Activated CD4-positive, alpha-beta T cell treated with anti-CD3 and anti-CD28 coated beads, Interleukin-2, Interleukin-6, amounts not matched to agents 100 ng/mL and 50 ng/mL, durations not matched to agents 16 hours and 8 hours (primary cell): ENCODE measurements at places on chromosomes 1 and 21.

DNA sequence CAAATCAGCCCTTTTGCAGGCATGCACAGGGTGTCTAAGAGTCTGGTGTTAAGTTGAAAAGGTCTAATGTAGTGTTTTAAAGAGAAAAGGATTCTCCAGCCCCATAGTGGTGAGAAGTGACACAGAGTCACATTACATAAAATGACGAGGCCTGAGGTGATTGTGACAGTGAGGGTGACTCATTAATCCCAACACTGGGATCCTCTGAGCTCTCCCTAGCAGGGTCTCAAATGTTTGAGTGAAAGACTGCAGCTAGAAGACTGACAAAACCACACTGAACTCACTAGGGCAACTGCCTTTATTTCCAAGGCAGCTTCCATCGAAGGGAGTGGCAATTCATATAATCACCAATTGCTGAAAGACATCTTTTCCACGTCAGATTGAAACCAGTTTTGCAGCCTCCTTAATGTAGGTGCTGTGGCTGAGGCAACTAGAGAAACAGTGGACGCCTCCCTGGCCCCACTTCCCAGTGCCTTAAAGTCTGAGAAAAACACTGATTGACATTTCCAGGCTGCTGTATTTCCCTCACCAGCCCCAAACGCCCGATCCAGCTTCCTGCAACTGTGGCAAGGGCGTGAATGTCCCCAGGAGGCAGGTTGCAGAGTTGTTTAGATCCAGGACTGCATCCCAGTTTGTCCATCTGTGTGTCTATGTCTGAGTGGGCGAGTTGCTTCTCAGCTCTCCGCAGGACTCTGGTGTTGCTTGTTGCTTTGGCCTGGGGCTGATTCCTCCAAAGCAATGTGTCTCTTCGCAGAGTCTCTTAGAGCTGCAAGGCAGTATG lies 81.4 kb downstream of the RUNX1 start:
- peak; percentile 86 for DNase-seq

- no peak for DNase-seq
Observed at GRCh38 chr1:212680680-212681389, 18.8 kb downstream of the BATF3 start.

DNA sequence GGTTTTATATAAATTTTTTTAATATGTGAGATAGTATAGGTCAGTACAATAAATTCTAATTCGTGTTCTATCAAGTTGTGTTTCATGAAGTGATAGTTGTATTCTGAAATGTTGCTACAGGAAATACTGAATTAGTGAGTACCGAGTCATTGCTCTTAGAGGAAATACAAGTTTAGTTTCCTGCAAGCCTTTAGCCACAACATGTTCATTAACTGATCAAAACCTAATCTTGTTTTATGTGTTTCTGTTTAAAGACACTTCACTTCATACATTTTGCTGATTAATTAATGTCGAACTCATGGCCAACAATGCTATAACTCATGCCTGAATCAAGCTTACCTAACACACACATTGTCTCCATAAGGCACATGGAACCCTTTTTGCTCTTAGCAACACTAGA lies 43.6 kb downstream of the LRRC7 start:
- DNase-seq: no peak

DNA sequence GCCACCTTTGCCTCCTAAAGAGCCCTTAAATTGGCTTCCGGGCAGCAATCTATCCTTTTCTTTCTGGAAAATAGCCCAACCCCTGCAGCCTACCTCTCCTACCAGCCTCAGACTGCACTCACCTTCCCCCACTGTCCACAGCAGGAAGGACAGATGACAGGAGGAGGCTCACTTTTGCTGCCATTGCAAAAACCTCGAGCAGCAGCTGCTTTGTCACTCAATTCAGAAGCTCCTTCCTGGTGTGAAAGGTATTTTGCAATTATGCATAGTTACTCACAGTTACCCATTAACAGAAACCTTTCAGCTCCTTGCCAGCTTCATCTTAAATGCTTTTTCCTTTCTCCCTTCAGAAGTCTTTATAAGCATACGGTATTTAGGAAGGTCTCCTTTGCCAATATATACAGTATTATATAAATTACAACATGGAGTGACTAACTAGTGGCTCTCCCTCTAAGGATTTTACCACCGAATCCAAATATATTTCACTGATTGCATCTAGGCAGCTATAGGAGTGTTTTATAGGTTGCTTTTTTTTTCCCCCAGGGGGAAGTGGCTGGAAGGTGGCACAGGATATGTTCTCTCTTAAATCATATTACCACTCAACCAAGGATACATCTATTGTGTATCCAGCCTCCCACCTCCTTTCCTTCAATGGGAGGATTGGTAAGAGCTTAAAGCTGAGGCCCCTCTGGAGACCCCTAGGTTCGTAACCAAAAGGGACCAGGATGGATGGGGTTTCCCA lies 142.1 kb upstream of the IPO9 start:
- no peak for DNase-seq

GRCh38 chr1:43274125-43274803 lies 4.5 kb downstream of the TMEM125 start:
- DNase-seq: peak; percentile 63

DNA sequence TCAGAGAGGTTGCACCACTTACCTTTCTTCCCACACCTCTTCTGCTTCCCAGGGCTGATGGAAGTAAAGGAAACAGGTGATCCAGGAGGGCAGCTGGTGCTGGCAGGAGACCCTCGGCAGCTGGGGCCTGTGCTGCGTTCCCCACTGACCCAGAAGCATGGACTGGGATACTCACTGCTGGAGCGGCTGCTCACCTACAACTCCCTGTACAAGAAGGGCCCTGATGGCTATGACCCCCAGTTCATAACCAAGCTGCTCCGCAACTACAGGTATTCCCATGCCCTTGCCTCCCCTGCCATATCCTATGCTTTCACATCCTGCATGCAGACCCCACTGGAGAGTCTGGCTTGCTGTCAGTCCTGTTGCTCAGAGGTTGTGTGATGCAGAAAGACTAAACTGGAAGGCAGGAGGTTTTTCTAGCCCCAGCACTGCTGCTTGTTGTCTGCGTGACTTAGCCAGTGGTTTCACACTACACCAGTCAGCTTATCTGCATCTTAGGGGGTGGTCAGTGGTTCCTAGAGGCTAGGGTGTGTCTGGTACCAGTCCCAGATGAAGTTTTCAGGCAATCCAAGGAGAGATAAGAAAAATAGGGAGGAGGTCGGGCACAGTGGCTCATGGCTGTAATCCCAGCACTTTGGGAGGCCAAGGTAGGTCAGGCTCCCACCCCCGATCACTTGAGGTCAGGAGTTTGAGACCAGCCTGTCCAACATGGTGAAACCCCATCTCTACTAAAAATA lies 10.2 kb downstream of the RHOC start:
- DNase-seq: no peak

DNA sequence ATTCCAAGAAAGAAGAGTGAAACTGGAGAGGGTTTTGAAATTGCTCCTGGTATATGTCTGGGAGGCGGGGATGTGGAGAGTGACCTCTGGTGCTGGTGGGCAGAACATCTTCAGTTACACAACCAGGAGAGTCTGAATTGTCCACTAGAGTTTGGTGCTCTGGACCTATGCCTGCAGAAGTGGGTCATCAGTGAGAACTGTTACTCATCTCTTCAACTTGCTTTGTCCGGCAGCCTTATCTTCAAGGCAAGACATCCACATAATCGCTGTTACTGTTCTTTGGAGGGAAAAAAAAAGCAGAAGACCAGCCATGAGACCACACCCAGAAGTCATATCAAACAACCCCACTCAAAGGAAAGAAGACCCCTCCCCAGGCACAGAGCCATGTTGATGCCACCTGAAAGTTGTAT lies 14.9 kb downstream of the SH2D1B start:
- DNase-seq: no peak

- DNase-seq: no peak
Observed at GRCh38 chr1:59107516-59107915, 189.4 kb upstream of the FGGY start.

DNA sequence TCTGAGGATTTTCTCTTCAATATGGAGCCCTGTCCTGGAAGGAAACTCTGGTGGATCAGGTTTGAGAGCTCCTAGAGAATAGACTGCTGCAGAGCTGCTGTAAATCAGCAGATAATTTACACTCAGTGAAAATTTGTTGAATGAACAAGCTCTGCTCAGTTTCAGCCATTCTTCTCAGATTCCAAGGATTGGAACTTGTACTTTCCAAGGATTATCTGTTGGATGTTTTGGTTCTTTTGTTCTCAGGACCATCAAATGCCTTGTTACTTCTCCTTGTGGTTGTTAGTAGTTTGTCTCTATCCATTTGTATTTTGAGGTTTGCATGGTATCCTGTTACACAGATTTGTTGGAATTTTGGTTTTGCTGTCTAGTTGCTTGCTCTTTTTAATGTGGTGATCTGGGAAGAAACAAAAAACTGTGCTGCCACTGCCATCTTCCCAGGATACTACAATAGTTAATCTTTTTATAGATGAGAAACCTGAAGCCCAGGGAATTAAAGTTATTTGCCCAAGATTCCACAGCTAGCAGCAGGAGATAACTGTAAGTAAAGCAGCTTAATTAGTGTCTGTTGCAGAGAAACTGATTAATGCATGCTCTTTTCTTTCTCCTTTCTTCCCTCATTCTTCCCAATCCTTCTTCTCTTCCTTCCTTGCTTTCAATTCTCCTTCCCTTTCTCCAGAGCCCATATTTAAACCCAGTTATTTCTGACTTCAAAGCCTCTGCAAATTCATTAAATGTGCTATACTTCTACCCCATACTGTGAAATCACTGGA lies 21.7 kb upstream of the KIFAP3 start:
- no peak for DNase-seq

- DNase-seq: no peak
Observed at GRCh38 chr1:184908506-184908905, 65.8 kb downstream of the NIBAN1 start.

- DNase-seq: no peak
Observed at GRCh38 chr1:93958726-93959100, 49.5 kb upstream of the GCLM start.

DNA sequence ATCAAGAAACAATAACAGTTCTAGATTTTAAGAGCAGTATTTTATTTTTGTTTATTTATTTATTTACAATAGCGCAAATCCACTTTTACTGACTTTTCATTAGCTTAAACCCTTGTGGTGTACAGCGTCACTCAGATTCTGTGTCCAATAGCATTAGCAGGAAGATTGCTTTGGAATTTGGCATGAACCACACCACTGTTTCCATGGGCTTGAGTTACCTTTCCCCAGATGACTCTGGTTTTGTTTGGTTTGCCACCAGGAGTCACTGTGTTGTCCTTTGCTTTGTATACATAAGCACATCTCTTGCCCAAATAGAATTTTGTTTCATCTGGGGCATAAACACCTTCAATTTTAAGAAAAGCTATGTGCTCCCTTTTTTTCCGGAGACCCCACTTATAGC lies 25.9 kb upstream of the SNRPE start:
- no peak for DNase-seq

- DNase-seq: no peak
Observed at GRCh38 chr1:232844791-232845190, 39.6 kb downstream of the MAP10 start.

GRCh38 chr1:220991959-220992704 lies 112.9 kb downstream of the HLX start:
- no peak for DNase-seq

DNA sequence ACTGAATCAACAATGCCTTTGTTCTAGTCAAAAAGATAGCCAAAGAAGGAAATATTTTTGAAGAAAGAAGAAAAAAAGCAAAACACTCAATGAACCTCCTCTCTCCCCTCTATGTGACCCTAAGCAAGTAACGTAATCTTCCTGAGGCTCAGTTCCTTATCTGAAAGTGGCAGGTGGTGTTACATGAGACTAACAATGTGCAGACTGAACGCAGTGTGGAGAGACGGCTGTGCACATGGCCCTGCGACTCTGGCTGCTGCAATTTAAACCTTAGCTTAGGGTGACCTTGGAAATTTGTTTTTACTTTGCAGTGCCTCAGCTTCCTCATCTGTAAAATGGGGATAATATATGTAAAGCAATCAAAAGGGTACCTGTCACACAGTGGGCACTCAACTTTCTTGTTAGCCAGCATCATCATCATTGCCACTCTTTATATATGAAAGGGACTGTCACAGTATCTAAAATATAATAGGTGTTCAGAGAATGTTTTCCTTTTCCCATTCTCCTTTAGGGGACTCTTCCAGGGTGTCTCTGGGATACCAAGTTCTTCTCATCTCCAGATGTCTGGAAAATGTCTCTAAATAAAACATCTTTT lies 100.1 kb upstream of the JUN start:
- no peak for DNase-seq

DNA sequence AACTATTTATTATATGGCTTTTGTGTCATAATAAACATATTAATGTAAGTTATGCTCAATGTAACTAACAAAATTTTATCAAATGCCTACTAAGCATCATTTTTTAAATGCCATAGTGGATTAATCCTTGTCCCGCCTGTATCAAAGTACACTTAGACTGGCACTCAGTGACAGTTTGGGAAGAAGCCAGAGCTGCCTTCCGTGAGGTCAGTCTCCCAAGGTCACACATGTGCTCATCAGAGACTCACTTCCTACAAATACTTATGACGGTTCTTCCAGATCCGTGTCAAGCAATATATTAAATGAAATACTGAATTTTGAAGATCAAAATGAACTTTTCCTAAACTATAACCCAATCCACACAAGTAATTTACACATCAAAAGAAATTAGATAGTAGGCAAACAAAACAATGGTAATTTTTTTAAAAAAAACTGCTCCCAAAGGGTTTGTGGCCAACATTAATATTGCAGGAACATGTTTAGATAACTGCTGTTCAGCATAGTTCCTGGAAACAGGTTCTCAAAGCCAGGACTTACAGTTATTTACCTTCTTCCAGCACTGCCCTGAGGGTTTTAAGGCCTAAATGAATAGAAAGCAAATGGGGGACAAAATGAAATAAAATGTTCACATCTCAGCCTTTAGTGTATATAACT lies 27.2 kb downstream of the WLS start:
- no peak for DNase-seq

GRCh38 chr1:112048421-112048820 lies 59.0 kb upstream of the KCND3 start:
- no peak for DNase-seq

DNA sequence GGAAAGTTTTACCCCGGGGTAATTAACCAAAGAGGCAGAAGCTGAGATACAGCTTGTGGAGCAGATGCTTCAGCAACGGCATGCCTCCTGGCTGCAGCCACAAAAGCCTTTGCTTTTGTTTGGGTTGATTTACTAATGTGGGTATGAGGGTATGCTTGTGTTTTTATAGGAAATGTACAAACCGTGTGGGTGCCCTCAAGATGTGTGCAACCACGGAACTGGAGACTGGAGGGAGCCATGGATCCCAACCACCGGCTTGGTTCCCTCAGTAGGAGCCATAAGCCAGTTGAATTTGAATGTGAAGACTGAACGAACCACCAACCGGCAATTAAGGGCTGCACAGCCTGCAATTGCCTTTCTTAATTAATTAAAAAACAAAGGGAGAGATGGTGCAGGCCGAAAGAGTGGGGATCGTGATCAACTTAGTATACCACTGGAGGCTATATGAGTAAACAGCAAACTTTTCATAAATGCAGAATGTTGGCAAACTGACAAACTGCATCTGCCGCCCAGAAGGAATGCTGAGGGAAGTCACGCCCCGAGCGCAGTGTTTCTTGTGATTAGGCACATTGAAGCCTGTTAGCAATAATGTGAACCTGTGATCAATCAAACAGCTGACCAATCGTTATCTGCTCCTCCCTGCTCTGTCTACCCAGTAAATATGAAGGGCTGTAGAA lies 104.1 kb downstream of the DISP1 start:
- no peak for DNase-seq

- no peak for DNase-seq
Observed at GRCh38 chr1:30872948-30873263, 35.7 kb downstream of the SDC3 start.

GRCh38 chr1:31954607-31955283 lies 16.6 kb upstream of the PTP4A2 start:
- DNase-seq: no peak

- DNase-seq: no peak
Observed at GRCh38 chr1:211903490-211904245, 73.1 kb upstream of the LPGAT1 start.
